ENCODE measurements at places on chromosomes 11 and 22. TPM values are rescaled to one million over a fixed set of nuclear protein-coding genes. Genes with fewer than 3 reads are reported as not detected.

ZP1 gene
- total RNA-seq, result not detected

SMC1B gene
- total RNA-seq, result 0.21 TPM

CPSF7 gene
- total RNA-seq, result 96.5 TPM

MB gene
- not detected for total RNA-seq

CNGA4 gene
- total RNA-seq, result 2.6 TPM

SCARF2 gene
- total RNA-seq, result 5.5 TPM

KRTAP5-2 gene
- not detected for total RNA-seq

OR52A1 gene
- not detected for total RNA-seq

NLRX1 gene
- 8.7 TPM for total RNA-seq

ZC3H12C gene
- 18.8 TPM for total RNA-seq

KIRREL3 gene
- 46.0 TPM for total RNA-seq

KCNJ1 gene
- 1.4 TPM for total RNA-seq

TTC36 gene
- 2.4 TPM for total RNA-seq
